ENCODE measurements at places on chromosomes 2 and 18.

DNA sequence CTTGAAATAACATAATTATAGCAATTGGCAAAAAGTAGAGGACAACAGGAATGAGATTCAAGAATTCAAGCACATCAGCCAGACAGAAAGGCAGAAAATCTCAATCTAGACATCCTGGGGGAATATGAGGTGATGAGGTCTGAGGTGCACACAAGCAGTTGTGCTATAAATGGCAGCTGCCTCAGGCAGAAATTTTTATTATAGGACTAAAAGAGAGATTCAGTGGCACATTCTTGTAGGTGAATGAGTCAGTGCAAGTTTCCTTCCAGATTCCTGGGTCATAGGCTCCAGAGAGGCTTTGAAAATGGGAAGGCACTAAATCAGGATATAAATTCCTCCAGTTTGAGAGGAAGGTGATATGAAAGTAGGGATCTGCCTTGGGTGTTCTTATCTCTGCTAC, 127.2 kb upstream of the THSD7B start:
- no peak for DNase-seq

GRCh38 chr2:37792366-37792765, 120.9 kb upstream of the CDC42EP3 start:
- no peak for DNase-seq

- DNase-seq: no peak
Measured at GRCh38 chr2:79292239-79292957, 132.8 kb upstream of the REG3A start.

GRCh38 chr18:59627414-59627813, 69.8 kb downstream of the CCBE1 start:
- no peak for DNase-seq

Measured in NCI-H524 treated with DMSO at 0.1 percent for 48 hours (cell line).